ENCODE measurements at places on chromosomes 12 and 14.

GRCh38 chr12:50611021-50611744 is 106.4 kb downstream of the DIP2B start:
- no peak for DNase-seq

GRCh38 chr12:3328081-3328480 is 162.9 kb upstream of the PRMT8 start:
- no peak for DNase-seq

- no peak for DNase-seq
These were observed 163.6 kb upstream of the GSC start for GRCh38 chr14:94933486-94933885.

GRCh38 chr12:63424671-63425070 is 243.6 kb downstream of the DPY19L2 start:
- DNase-seq: no peak

DNA sequence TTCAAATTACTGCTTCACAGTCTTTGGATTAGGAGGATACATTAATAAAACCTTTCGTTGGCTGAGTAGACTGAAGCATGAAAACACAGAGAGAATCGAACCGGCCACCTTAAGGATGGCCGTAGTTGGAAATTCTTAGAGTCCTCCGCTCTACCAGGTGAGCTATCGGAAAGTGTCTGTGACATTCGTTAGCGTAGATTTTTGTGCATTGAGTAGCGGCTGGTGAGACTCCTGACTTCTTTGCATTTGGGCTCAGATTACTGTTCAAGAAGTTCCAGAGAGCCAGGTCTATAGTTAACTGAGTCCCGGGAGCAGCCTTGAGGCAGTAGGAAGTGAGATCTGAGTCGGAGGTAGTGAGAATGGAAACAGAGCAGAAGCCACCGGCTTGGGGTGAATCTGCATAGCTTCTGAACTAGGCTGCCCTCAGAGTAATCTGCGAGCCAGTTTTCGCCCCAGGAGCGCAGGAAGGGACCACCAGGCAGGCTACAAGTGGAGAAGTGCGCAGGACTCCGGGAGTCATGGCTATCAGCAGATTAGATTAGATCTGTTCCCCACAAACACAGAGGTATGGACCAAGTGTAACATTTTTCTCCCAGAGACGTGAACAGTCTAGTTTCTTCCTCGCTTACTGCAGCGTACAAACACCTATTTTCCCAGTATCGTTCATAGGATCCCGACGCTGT is 11.0 kb downstream of the OR6S1 start:
- DNase-seq: peak; percentile 52

DNA sequence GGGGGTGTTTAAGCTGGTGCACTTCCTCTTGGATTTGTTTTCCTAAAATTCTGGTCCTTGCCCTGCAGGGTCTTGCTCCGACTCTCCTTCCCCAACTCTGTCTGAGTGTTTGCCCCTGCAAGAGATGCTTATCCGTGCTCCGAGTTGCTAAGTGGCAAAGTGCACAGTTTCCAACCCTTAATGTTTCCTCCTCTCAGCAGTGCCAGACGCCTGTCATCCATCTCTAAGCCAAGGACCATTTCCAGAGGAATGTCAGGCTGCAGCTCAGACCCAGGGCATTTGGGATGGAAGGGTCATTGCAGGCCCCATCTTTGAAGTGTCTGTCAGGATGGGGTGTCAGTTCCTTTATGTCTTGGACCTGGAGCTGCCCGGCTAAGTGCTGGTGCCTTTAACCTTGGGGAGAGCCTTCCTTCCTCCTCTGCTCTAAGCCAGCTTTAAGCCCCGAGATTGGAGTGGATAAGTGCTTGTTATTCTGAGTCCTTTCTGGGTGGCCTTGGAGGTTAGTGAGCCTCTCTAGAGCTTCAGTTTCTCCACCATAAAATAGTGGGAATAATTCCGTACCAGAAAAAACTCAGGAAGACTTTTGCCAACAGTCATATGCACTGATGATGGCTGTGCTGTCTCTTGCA is 15.0 kb downstream of the WNT5B start:
- DNase-seq: no peak

- DNase-seq: no peak
These were observed 46.2 kb downstream of the BCAT1 start for GRCh38 chr12:24902511-24903328.

- no peak for DNase-seq
These were observed 9.1 kb upstream of the ERC1 start for GRCh38 chr12:981961-982360.

DNA sequence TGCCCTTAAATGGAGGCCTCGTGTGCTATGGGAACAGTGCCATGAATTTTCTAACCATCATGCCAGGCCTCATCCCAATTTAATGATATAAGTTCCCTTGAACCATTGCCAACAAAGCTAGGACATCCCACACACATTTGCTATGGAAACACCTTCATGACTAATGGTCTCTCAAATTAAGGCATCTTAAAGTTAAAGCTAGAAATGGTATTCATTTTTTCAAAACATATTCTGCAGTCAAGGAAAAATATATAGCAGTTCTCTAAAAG is 117.3 kb downstream of the BTG1 start:
- peak; percentile 87 for DNase-seq
